Esophagus muscularis mucosa (tissue), 4 donors: ENCODE measurements at places on chromosomes 2 and 18. TPM values are rescaled to one million over a fixed set of nuclear protein-coding genes. Genes with fewer than 3 reads are reported as not detected.

DNA sequence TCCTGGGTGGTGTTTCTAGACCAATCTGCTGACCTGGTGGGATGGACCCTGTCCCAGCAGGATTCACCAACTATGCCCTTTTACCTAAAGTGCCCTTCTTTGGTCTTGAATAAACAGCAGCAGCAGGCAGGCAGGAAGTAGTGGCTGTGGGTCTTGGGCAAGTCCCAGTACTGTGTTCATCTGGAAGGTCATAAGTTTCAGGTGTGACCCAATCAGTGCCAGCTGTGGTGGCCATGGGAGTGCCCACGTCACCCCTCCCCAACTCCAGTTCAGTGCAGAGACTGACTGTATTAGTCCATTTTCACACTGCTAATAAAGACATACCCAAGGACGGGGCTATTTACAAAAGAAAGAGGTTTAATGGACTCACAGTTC lies 148.3 kb upstream of the SRD5A2 start:
- DNase-seq = no peak

DNA sequence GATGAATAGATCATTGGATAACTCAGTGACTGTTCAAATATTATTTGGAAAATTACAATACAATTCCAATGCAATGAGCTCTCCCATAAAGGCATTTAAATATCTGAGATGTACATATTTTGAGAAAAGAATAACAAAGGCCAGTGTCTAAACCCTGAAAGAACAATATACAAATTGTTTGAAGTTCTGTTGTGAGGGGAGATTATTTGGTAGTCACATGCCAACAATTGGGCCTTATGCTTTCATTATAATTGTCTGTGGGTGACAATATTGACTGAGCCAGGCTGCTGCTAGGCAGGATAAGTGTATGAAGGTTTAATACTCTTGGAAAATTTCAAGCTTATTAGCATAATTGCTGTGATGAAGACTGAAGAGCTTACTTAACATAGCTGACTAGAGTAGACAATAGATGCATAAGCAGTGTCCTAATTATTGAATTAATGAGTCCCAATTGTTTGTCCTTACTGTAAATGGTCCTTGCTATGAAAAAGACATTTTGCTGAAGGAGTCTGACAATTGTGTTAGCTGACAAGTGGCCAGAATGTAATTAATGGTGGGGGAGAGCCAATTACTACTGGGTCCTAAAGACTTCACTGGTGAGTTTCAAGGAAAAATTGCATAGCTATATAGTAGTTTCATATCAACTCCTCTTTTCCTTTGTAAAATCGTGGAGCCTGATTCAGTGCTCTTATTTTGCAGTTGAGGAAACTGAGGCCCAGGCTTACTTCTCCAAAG lies 5.0 kb upstream of the SMAD2 start:
- DNase-seq = no peak

GRCh38 chr2:185201063-185201462 lies 537.5 kb upstream of the FSIP2 start:
- DNase-seq = no peak

- no peak for DNase-seq
Measured at GRCh38 chr2:235608200-235608887, 114.5 kb downstream of the AGAP1 start.

GRCh38 chr18:25518716-25519053 lies 166.7 kb upstream of the ZNF521 start:
- no peak for DNase-seq

DNA sequence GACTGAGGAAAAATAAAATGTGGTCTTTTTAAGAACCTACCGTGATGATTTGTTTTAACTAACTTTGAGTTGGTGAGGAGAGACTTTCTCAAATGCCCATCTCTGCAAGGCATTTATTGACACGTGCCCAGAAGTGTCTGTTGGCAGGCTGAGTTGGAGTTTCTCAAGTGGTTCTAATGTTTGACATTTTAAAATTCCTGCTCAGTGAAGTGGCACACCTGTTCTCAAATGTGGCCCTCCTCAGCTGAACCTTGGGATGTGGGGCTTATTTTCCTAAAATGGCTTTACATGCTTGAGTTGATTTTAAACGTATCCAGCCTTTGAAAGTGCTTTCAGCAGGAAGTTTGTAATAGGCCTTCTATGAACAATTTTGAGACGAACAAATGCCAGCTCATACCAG lies 876 bp upstream of the CAVIN2 start:
- no peak for DNase-seq

Gene GNLY
- 1.0 TPM for total RNA-seq
